ENCODE measurements at places on chromosomes 11 and 22.
A peak's percentile ranks its signal among the peaks of the same experiment; 100 is the strongest.

DNA sequence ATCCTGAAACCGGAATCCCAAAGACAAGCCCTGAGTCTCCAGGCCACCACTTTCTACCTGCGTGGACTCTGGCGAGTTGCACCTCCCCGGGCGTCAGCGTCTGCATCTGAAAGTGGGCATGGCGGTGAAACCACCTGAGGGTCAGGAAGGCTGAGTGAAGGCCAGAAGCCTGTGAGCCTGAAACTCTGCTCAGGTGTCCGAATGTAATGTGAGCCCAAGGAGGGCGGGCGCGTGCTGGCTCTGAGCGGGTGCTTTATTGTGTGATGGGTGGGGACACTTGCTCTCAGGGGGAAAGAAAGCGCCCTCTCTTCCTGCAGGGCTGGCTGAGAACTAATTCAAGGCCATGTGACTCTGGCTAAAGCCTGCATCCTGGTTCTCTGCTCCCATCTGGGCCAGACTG, 135.6 kb downstream of the ST3GAL4 start:
- H3K27ac ChIP-seq = no peak overlapping the region
- no peak for DNase-seq
- no peaks in the 10 kb centered on the region for H3K4me1 ChIP-seq
- no peaks in the 10 kb centered on the region for H3K27me3 ChIP-seq

GRCh38 chr11:122727101-122727929, 71.8 kb downstream of the UBASH3B start:
- peaks cover 64% of the 10 kb centered on the region for H3K4me1 ChIP-seq
- H3K27ac ChIP-seq = peak overlapping the region; percentile 30
- no peak overlapping the region for H3K4me3 ChIP-seq
- DNase-seq = peak; percentile 65
- H3K27me3 ChIP-seq = no peaks in the 10 kb centered on the region

- H3K36me3 ChIP-seq = no peaks in the 10 kb centered on the region
- H3K27me3 ChIP-seq = no peaks in the 10 kb centered on the region
- peaks cover 22% of the 10 kb centered on the region for H3K4me1 ChIP-seq
- no peak overlapping the region for H3K27ac ChIP-seq
- DNase-seq = no peak
Observed at GRCh38 chr11:73784080-73784634, 3.5 kb upstream of the MRPL48 start.

GRCh38 chr11:33797879-33798278, 23.6 kb upstream of the FBXO3 start:
- no peak for DNase-seq
- H3K27ac ChIP-seq = no peak overlapping the region
- H3K4me1 ChIP-seq = no peaks in the 10 kb centered on the region
- no peak overlapping the region for H3K4me3 ChIP-seq
- peaks cover 27% of the 10 kb centered on the region for H3K27me3 ChIP-seq

- H3K27ac ChIP-seq = no peak overlapping the region
- DNase-seq = no peak
- no peaks in the 10 kb centered on the region for H3K27me3 ChIP-seq
- H3K36me3 ChIP-seq = no peaks in the 10 kb centered on the region
- no peak overlapping the region for H3K4me3 ChIP-seq
Observed at GRCh38 chr11:59259867-59260475, 47.2 kb upstream of the MPEG1 start.

DNA sequence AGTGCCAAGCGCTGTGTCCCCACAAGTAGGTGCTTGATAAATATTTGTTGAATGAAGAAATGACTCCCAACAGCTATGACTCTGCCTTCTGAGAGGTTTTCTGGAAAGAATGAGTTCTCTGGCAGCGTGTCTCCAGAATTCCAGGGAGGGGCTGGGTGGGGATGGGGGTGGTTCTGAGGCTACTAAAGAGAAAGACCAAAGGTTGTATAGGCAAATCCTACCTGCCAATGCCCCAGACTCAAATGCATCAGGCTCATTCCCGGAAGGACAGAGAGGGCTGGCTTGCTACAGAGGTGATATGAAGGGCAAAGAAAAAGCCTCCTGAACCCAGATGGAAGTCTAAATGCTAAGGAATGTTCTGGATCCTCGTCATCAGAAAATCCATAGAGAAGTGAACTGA, 1.9 kb downstream of the DUSP18 start:
- H3K27ac ChIP-seq = no peak overlapping the region
- DNase-seq = no peak
- no peaks in the 10 kb centered on the region for H3K27me3 ChIP-seq

- peak; percentile 6 for DNase-seq
- peaks cover 5% of the 10 kb centered on the region for H3K27me3 ChIP-seq
- no peak overlapping the region for H3K4me3 ChIP-seq
- no peak overlapping the region for H3K27ac ChIP-seq
Observed at GRCh38 chr22:49664371-49664881, 163.2 kb downstream of the BRD1 start.

DNA sequence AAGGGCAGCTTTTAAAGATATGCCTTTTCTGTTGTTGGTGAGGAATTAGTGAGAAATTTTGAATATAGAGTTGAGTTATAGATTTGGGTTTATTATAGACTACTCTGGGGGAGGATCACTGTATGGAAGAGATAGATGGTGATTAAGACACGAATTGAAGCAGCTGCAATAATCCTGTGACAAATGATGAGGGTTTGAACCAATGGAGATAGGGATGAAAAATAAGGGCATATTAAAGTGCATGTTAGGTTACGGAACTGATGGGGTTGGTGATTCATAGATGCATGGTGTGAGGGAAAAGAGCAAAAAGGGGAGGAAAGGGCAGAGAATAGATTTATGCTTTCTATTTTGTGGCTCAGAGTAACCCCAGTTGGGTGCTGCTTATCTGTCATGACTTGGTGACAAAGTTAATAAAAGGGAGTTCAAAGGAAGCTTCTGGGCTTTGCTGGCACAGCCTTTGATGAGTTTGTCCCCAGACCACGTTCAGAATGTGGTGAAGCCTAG, 11.8 kb downstream of the C11orf87 start:
- no peak overlapping the region for H3K4me3 ChIP-seq
- no peaks in the 10 kb centered on the region for H3K36me3 ChIP-seq
- no peaks in the 10 kb centered on the region for H3K4me1 ChIP-seq
- no peaks in the 10 kb centered on the region for H3K27me3 ChIP-seq
- H3K27ac ChIP-seq = no peak overlapping the region

DNA sequence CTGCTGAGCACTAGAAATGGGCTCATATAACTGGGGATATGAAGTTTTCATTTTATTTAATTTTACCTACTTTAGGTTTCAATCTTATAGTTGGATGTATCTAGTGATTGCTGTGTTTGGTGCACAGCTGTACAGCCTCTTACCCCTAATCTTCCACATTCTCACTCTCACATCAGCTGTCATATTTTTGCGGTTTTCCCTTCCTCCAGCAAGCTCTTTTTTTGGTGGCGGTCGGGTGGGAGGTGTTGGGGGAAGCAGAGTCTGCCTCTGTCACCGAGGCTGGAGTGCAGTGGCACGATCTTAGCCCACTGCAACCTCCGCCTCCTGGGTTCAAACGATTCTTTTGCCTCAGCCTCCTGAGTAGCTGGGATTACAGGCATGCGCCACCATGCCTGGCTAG, 445.1 kb upstream of the ISX start:
- no peaks in the 10 kb centered on the region for H3K4me1 ChIP-seq
- H3K27ac ChIP-seq = no peak overlapping the region
- H3K36me3 ChIP-seq = no peaks in the 10 kb centered on the region
